ENCODE measurements at places on chromosomes 5 and 9.

DNA sequence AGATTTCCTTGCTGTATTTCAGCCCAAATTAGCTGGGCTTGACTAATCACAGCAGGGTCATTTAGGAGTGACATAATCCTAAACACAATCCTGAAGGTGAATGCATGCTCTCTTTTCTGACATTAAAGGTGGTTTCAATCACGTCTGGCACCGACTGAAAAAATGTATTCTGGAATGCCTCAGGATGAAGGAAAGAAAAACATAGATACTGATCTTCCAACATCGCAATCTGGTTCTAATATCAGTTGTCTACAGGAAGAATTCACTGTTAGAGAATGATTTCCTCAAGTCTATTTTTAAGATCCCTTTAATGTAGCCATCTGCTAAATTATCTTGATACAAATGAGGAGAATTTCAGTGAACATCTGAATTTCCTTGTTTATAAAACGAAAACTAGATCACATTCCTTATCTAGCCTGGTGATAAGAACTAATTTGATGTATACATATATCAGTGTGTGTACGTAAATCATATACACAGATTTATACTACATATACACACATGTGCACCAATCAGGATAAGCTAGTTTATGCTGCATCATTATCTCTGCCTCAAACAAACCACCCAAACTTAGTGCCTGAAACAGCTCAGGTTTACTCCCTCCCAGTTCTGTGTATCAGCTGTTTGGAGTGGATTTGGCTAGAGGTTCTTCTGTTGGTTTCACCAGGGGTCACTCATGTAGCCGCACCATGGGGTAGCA is 31.3 kb upstream of the TAS2R1 start:
- no peak for DNase-seq

GRCh38 chr5:118042076-118042475 is 946.3 kb downstream of the DTWD2 start:
- DNase-seq = no peak

GRCh38 chr5:164202338-164202737 is 696.9 kb downstream of the MAT2B start:
- no peak for DNase-seq

DNA sequence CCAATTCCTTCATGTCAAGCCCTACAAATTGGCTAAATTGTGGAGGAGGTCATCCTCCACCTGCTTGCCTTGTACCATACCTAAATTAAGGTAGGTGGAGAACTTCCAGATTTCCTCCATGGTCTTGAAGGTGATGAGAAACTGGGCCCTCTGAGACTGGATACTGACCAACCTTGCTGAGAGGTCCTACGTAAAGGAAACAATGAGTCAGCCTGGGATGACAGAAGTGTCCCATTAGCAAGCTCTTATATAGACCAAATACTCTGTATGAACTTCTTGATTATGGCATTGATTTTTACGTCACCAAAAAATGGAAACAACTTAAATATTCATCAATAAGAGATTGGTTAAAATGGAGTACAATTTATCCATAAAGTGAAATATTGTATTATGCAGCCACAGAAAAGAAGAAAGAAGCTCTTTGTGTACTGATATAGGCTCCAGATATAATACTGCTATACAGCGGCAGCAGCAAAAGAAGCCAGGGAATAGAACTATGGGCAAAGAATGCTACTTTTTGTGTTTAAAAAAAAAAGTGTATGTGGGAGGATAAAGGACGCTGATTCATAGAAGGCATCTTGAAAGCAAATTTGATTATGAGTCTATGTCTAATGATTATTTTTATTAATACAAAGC is 18.3 kb downstream of the SH3TC2 start:
- DNase-seq = no peak

- no peak for DNase-seq
Observed at GRCh38 chr5:57348376-57349140, 134.1 kb downstream of the ACTBL2 start.

GRCh38 chr5:76546497-76547102 is 76.6 kb downstream of the F2RL2 start:
- no peak for DNase-seq

- no peak for DNase-seq
Observed at GRCh38 chr9:97397220-97397619, 14.7 kb upstream of the TDRD7 start.

DNA sequence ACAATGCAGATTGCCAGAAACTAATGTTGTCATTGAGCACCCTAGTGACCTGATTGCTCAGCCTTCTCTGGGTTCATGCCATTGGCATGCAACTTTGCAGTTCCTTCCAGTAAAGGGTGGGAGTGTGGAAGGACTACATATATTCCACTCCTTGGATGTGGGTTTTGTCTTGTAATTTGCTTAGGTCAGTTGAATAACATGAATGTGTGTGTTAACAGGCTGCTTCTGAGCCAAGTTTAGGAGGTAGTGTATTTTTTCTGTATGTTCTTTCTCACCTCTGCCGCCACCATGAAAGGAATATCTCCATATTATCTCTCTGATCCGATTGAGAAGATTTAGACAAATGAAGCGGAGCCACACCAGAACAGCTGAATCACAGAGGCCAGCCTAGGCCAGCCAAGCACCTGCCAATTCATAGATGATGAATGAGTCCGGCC is 1929.6 kb upstream of the CDH6 start:
- no peak for DNase-seq

GRCh38 chr5:25005431-25005830 is 360.7 kb upstream of the CDH10 start:
- no peak for DNase-seq

Measured in HAP-1 (cell line).